Cerebellar cortex (tissue), 1 donor: ENCODE measurements at places on chromosomes 12 and 14.

GRCh38 chr12:121144416-121144914 lies 11.8 kb downstream of the P2RX7 start:
- no peak for DNase-seq

- peak; percentile 71 for DNase-seq
These were observed 199.0 kb downstream of the TSPAN9 start for GRCh38 chr12:3276226-3276625.

GRCh38 chr14:104342435-104343293 lies 204.3 kb downstream of the KIF26A start:
- DNase-seq = no peak

GRCh38 chr14:95055318-95055717 lies 102.0 kb downstream of the DICER1 start:
- DNase-seq = no peak

- DNase-seq = peak; percentile 83
These were observed 125.9 kb upstream of the ATF1 start for GRCh38 chr12:50637870-50638481.

DNA sequence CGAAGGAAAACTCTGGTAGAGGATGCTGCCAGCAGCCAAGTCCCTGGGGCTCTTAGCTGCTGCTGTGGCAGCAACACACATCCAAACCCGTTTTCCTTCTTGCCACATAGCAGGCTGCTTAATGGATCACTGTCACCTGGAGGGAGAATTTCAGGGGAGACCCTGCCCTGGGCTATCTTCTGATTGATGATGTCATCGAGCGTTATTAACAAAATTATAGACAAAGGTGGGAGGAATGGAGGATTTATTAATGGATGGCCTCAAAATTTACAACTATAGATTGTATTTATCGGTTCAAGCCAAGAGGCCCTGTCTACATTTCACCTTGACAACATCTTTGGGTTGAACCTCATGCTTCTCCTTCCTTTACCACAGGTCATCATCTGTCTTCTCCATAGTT lies 120.8 kb upstream of the PZP start:
- no peak for DNase-seq

DNA sequence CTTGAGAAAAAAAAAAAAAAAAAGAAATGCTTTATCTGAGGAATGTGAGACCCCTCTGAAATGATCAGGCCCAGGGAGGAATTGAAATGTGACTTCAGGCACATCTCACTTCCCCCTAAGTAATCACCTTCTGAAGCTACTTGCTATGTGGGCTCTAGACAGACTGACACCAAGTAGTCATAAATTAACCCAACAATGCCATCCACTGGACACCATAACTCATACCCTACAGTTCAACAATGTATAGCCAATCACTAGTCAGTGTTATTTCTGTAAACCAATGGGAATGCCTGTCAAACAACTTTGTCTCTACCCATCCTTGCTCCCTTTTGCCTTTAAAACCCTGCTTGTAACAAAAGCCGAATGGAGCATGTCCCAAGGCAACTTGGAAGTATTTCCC lies 182.7 kb upstream of the TMPO start:
- DNase-seq = no peak

- DNase-seq = peak; percentile 89
These were observed 194.3 kb downstream of the DACT1 start for GRCh38 chr14:58832095-58832521.

GRCh38 chr12:86091681-86092080 lies 164.5 kb downstream of the MGAT4C start:
- no peak for DNase-seq

- DNase-seq = no peak
These were observed 188.1 kb downstream of the BCAT1 start for GRCh38 chr12:24760606-24761378.

DNA sequence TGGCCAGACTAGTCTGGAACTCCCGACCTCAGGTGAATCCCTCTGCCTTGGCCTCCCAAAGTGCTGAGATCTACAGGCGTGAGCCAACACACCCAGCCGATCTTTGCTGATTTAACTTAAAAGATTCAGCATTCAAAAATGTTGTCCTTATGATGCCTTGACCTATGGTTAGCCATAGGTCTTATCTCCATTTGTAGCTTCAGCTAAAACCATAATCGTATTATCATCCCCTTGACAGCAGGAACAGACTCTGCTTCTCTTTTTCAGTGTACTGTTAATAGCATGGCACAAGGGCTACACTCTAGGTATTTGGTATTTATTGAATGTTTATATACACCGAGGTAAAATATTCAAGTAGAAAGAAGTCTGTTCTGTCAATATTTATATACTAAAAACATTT lies 15.3 kb downstream of the CCDC62 start:
- DNase-seq = no peak

DNA sequence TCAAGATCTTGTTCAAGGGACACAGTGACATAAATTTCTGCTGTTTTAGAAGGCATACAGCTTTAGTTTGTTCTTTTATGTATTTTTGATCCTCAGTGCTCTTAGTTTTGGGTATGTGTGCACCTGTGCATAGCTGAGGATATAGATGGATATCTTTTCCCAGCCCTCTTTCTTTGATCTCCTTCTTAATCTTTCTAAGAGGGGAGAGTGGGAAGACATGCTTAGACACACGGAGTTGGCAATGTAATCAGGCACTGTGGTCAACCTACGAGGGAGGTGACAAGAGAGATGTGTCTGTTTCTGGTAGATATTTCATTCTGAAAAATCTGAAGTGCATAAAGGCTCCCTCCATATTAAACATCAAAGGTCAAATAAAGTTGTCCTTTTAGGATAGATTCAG lies 340.6 kb downstream of the TMEM132D start:
- DNase-seq = no peak

DNA sequence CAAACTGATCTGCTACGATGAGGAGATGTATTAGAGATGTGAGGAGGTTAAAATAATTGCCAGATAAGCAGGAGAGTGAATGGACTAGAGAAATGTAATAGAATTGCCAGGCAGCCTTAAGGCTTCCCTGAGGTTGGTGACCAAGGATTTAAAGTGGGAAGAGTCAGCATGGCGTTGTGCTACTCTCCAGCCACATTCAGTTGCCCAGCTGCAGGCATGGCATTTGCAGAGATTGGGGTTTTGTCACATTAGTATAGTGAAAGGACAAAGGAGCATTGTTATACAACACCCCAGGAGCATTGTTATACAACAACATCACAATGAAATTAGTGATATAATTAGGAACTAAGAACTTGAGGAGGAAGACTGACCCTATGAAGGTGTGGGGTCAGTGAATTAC lies 31.7 kb downstream of the MARK3 start:
- DNase-seq = no peak

GRCh38 chr14:57029620-57030253 lies 219.5 kb upstream of the OTX2 start:
- no peak for DNase-seq

GRCh38 chr14:93675651-93676050 lies 112.6 kb downstream of the PRIMA1 start:
- DNase-seq = no peak

GRCh38 chr12:6494258-6494743 lies 399 bp downstream of the NCAPD2 start:
- DNase-seq = no peak

DNA sequence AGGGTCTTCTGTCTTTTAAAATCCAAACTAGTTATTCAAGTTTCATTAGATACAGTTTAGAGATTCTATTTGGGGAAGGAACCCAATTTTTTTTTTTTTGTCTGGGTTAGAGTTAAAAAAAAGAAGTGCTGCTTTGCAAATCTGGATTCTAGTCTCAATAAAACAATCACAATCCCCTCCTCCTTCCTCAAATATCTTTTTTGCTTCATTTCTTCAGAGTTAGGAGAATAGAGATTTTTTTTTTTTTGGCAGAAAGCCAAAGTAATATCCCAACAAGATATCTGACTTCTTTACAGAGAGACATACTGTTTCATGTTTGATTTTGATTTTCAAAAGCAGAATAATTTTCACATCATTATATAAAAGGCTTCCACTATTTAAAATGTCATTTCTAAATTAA lies 201.9 kb downstream of the FOXN3 start:
- no peak for DNase-seq

DNA sequence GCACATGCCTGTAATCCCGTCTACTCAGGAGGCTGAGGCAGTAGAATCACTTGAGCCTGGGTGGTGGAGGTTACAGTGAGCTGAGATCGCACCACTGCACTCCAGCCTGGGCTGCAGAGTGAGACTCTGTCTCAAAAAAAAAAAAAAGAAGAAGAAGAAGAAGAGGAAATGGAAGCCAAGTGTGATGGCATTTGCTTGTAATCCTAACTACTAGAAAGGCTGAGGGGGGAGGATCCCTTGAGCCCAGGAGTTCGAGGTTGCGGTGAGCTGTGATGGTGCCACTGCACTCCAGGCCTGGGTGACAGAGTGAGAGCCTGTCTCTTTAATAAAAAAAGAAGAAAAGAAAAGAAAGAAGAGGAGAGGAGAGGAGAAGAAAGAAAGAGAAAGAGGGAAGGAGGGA lies 52.1 kb downstream of the LGMN start:
- DNase-seq = no peak

DNA sequence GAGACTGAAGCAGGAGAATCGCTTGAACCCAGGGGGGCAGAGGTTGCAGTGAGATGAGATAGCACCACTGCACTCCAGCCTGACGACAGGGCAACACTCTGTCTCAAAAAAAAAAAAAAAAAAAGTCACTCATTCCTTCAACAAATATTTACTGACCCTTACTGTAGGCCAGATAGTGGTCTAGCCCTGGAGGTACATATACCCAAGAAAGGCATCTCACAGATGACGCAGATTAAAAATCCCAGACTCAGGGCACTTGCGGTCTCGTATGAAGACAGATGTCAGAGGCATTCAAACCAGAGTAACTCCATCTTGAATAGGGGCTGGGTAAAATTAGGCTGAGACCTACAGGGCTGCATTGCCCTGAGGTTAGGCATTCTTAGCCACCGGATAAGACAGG lies 44.8 kb downstream of the CLMN start:
- DNase-seq = no peak

DNA sequence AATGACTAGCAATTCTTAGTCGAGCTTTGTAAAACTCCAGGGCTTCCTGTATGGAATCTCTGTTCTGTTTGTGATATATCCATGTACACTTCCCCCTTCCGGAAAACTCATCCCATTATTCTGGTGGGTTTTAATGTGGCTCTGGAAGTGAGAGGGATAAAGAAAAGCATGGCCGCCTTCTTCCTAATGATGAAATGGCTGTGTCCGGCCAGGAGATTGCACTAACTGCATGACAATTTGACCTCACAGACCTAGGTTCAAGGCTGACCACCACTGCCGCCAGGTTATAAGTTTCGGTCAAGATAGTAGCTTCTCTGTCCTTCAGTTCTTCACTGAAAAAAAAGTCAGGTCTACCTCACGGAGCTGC lies 41.0 kb upstream of the NPAS3 start:
- DNase-seq = no peak
